ENCODE measurements at places on chromosomes 1 and 21.
A peak's percentile ranks its signal among the peaks of the same experiment; 100 is the strongest.

DNA sequence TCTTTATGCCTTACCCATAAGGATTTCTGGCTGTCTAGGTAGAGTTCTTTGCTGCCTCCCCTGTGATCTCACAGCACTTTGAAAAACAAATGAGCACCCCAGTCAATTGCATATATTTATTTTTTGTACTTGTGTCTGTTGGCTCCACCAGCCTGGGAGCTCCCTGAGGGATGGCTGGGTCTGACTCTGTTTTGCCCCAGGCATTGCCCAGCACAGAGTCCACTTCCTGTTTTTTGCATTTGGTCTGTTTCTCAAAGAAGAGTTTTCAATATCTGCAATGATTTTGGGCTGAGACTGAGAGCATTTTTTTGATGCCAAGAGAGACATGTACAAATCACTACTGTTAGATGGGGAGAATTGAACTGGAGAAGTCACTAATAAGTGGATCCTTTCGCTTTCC lies 125.0 kb downstream of the FOXD2 start:
- no peak for DNase-seq

DNA sequence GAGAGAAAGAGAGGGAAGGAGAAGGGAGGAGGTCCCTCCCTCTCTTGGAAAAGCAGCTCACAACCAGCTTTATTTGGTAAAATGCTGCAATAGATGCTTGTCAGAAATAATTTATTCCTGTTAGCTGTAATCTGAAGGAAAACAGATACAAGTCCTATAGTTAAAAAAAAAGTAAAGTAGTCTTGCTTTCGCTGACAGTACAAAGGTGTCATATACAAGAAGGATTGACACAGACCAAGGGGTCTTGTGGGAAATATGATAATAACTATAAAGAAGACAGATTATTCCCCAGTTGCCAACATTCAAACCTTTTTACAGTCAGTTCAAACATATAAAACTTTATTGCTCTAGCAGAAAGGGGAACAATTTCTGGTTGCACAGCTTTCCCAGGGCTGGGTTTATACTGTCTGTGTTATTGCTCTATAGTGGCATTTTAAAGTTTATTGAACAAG lies 145.0 kb downstream of the PBX1 start:
- no peak for DNase-seq

- DNase-seq = no peak
Observed at GRCh38 chr1:174074757-174075156, 52.6 kb upstream of the RC3H1 start.

GRCh38 chr1:26200413-26200812 lies 10.0 kb downstream of the CATSPER4 start:
- DNase-seq = no peak

- no peak for DNase-seq
Observed at GRCh38 chr1:56533621-56534020, 45.7 kb downstream of the PLPP3 start.

DNA sequence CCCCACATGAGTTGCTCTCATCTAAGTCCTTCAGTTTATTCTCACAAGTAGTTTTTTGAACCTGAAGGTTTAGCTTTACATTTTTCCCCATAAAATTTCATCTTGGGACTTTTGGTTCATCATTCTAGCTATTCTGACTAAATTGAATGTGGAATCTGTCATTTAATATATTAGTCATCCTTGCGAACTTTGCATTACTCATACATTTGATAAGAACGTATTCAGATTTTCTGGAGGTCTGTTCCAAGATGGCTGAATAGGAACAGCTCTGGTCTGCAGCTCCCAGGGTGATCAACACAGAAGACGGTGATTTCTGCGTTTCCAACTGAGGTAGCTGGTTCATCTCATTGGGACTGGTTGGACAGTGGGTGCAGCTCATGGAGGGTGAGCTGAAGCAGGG lies 59.8 kb upstream of the CSF1 start:
- no peak for DNase-seq

DNA sequence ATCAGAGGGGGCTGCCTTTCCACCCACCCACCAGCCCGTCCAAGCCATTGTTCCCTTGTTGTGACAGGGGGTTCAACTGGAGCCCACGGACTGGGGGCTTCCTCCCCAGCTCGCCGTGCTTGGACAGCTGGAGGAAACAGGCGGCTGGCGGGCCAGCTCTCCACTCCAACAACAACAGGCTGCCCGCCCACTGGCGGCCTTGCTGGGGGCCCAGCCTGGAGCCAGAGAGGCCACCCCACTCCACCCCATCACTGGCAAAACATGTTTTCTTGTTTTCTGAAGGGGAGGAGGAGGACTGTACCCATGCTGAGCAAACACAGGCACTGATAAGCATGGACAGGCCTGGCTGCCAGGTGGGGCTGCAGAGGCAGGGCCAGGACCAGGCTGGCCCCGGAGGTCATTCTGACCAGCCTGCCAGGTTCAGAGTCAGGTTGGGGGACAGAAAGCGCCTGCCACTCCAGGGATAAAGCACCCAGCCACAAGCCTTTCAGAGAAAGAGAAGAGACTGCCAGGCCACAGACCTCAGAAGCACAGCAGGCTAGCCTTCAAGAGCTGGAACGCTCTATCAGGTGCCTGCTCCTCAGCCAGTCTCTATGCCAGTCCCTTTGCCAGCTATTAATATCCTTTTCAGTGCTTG lies 32.8 kb downstream of the GJA4 start:
- DNase-seq = no peak

- no peak for DNase-seq
Observed at GRCh38 chr1:31981972-31982371, 31.7 kb upstream of the KHDRBS1 start.

DNA sequence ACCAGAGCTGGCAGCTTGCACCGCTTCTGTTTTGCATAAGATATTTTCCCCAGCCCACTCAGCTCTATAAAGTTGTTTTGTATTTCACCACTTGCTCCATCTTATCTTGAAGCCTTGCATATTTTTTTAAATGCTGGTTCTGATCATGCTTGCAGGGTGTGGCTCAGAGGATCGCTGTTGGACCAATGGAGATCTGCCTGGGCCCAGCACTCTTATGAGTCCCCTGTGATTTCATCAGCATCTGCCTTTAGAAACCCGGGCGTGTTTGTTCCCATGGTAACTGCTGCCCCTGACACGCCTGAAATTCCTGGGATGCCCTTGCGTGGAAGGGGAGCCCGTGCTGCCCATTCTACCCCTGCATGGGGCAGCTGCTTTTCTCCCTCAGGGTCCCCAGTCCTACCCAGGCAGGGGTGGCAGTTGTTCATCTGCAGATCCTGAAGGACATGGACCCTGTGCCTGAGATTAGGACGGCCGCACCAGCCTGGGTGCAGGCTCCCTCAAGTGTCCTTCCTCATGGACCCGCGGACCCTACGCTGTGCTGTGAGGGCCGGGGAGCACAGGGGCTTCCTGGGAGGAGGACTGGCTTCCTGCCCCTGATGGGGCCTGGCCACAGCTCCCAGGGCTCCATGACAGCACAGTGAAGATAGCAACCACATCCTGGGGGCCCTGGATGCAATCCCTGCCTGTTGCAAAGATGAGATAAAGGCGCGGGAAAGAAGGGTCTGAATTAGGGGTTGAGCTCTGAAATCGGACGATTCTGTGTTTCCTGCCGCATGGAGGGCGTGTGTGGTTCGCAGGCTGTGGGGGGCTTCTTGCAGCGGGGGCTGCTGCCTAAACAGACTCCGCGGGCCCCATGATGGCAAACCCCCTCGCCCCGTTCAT lies 226.5 kb downstream of the SDCCAG8 start:
- DNase-seq = no peak

DNA sequence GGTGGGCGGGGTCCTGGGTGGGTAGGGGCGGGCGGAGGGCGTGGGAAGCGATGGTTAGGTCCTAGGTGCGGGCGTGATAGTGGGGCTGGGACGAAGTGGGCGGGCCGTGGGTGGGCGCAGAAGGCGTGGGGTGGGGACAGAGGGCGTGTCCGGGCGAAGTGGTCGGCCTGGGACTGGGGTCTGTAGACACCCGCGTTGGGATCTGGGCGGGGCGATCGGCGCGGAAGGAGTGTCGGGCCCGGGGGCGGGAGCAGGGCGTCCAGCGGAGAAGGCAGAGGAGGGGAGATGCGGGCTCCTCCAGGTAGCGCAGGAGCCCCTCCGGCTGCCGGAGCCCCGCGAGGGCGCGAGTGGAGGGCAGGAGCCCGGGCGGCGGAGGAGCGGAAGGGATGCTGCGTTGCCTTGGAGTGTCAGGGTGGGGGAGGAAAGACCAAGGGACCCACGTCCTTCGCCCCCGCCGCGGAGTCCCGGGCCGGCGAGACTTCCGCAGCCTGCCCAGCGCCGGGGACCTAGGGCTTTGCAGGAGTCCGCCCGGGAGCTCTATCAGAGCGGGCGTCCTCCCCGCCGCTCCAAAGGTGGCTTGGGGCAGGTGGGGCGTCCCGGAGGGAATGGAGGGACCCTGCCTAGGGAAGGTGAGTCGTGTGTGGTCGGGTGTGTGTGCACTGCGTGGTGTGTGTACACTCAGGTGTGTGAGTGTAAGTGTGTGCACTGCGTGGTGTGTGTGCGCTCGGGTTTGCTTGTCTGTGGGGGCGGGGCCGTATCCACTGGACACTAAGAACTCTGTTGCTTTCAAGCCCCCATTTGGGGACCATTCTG lies 27.0 kb upstream of the PRSS38 start:
- peak; percentile 58 for DNase-seq

- no peak for DNase-seq
Observed at GRCh38 chr21:32393677-32394001, 827 bp upstream of the URB1 start.

- DNase-seq = no peak
Observed at GRCh38 chr21:42674351-42674940, 21.0 kb downstream of the PDE9A start.

- no peak for DNase-seq
Observed at GRCh38 chr1:7703321-7704213, 67.5 kb upstream of the VAMP3 start.

- no peak for DNase-seq
Observed at GRCh38 chr1:192805832-192806323, 3.0 kb upstream of the RGS2 start.

DNA sequence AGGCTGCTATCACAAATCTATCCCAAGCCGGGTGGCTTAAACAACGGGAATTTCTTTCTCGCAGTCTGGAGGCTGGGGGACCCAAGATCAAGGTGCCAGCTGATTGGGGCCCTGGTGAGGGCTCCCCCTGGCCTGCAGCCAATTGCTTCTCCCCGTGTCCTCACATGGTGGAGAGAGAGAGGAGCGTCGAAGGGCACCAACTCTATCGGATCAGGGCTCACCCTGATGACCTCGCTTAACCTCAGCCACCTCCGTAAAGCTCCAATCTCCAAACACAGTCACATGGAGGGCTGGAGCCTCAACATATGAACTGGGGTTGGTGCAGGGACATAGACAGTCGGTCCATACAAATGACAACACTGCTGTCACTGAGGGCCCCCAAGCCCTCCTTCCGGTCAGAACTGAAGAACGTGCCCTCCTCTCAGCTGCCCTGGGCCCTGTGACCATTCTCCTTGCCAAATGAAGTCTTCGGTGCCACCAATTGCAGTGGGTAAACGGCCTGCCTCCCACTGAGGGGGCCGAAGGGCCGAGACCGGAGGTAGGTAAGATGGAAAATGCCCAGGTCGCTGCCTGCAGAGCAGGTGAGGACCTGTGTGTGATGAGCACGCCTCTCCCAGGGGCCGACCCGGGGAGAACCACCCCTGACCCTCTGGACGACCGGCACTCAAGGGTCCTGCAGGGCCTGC lies 211.0 kb downstream of the TOMM20 start:
- no peak for DNase-seq

DNA sequence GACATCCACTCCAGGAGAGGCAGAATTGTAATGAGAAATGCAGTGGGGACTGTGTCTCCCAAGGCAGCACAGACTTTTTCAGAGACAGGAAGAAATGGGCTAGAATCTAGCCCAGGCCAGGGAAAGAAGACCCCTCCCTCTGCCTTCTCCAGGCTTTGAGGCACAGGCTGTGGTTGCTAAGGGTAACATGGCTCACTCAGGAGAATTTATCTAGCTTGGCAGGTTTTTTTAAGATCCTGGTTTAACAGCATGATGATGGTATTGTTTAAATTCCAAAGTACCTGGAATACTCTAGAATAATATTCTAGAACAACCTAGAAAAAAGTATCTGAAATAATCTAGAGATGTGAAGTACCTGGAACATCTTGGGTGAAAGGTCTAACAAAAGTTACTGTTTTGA lies 125.6 kb downstream of the URB2 start:
- no peak for DNase-seq

DNA sequence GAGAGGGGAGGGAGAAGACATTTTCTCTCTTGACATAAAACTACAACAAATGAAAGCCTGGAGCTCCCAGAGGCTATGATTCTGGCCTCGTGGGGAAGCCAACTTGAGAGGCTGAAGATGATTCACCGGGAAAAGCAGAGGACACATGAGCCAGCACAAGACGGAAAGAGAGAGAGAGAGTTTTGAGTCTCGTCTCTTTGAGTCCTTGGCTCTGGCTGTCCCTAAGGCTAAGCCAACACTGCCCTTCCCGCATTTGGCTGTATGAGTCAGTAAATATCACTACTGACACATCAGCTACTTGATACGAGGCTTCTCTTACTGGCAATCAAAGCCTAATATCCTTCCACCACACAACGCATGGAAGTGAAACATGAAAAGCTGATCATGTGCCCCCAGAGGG lies 95.5 kb downstream of the GRIK3 start:
- DNase-seq = no peak

GRCh38 chr1:237269938-237270337 lies 228.0 kb downstream of the RYR2 start:
- no peak for DNase-seq

DNA sequence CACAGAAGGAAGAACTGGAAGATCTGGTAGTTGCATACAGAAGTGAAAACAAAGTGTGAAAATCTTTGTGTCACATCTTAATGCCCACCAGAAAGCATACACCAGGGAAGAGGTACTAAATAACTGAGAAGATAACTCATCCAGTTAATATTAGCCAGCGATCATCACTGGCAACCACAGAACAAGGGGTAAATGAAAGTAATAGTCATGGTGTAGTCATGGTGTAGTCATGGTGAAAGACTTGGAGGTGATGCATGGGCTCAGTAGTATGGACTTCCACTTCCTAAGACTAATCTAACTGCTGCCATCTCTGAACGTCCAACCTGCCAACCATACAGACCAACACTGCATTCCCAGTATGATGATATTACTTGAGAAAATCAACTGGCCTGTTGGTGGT lies 481.2 kb upstream of the NR5A2 start:
- no peak for DNase-seq

- no peak for DNase-seq
Observed at GRCh38 chr1:213387380-213388015, 336.5 kb downstream of the RPS6KC1 start.

DNA sequence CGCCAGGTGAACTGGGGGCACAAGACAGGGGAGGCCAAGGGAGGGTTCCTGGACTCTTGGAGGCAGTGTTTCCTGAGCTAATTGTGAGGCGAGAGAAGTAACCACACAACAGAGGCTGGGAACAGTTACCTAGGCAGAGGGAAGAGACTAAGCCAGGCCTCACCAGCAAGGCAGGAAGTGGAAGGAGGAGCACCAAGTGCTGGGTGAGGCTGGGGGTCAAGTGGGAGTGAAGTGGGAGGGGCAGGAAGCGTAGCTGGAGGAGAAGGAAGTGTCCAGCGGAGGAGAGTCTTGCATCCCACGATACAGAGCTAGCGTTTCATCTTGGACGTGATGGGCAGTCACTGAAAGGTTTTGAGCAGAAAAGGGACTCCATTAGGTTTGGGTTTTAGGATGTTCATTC lies 48.3 kb upstream of the CAPZB start:
- DNase-seq = no peak
